NCI-H1092 (cell line): ENCODE measurements at places on chromosomes 5 and 9.

DNA sequence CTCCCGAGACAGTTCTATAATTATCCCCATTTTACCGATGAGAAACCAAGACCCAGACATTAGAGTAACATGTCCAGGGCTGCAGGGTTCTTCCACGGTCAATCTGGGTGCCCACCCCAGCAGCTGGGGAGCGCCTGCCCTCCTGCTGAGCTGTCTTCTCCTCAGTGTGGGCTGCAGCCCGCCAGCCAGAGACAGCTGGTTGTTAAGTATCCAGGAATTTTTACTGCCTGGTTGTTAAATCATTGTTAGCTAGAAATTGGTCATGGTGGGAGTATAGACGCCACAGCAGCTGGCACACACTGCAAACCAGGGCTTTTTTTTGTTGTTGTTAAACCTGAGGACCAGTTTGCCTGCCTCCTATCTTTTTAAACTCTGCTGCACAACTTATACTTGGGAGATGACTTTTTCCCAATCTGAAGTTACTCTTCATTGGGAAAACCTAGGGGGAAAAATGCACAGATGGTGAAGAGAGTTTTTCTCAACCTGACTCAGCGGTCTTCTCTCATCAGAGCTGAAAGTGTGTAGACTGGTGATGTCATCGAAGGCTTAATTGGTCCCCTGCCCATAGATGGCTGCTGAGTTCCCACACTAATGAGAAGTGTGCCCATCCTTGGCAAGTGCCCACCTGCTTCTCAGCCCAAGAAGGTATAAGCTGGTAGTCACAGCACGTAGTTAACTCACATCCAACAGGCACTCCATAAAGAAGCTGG lies 208.6 kb downstream of the DRD1 start:
- DNase-seq: no peak

DNA sequence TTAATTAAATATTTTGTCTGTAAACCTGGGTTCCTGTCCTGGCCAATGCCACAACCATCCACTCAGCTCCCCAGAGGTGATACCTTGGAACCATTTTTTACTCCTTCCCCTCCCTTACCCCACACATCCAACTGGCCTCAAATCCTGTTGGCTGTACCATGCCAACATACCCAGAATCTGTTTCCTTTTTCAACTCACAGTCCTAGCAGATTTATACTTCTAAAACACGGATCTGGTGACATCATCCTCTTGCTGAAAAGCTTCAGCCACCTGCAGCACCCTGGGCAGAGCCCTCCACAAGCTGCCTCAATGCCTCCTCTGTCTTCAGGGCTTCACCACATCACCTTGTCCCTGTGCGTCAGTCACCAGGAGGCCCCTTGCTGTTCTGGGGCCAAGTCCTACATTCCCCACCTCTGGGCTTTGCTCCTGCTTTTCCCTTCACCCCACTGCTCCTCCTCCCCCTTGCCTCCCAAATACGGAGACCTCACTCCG lies 14.9 kb downstream of the SEMA6A start:
- no peak for DNase-seq

DNA sequence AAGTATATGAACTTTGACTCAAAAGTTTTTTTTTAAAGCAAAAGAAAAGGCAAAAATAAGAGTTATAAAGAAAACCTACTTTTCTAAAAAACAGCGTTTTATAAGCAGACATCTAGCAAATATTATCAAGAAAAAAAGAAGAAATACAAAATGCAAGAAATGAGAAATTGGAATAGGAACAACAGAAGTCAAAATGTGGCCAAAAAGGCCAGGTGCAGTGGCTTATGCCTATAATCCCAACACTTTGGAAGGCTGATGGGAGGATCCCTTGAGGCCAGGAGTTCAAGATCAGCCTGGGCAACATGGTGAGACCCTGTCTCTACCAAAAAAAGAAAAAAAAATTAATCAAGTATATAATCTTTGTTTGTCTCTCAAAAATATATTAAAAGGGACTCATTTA lies 35.9 kb downstream of the APTX start:
- no peak for DNase-seq

GRCh38 chr5:168234133-168234532 lies 57.3 kb upstream of the WWC1 start:
- DNase-seq: no peak

DNA sequence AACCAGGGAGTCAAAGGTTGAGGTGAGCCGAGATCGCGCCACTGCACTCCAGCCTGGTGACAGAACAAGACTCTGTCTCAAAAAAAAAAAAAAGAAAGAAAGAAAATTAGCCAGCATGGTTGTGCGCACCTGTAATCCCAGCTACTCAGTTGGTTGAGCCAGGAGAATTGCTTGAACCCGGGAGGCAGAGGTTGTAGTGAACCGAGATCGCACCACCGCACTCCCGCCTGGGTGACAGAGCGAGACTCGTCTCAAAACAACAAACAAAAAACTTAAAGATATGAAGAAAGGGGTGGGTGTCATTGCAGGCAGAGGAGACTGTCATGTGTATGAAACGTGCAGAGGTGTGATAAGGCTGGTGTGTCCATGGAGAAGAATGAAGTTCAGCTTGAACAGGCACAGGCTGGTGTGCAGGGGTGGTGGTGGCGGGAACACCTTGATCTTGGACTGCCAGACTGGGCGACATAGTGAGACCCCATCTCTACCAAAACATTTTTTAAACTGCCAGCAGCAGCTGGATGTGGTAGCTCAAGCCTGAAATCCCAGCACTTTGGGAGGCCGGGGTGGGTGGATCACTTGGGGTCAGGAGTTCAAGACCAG lies 69.6 kb downstream of the UGCG start:
- no peak for DNase-seq

- no peak for DNase-seq
Observed at GRCh38 chr5:142445266-142445665, 120.4 kb upstream of the SPRY4 start.

GRCh38 chr9:72583370-72583769 lies 62.0 kb downstream of the TMC1 start:
- DNase-seq: no peak

GRCh38 chr5:132026516-132027008 lies 15.1 kb upstream of the ACSL6 start:
- no peak for DNase-seq

DNA sequence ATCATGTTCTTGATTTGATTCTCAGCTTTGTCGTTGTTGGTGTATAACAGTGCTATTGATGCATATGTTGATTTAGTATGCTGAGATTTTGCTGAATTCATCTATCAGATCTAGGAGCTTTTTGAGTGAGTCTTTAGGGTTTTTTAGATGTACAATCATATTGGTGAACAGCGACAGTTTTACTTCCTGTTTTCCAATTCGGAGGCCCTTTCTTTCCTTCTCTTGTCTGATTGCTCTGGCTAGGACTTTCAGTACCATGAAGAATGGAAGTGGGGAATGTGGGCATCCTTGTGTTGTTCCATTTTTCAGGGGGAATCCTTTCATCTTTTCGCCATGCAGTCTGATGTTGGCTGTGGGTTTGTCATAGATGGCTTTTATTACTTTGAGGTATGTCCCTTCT lies 100.4 kb downstream of the SGCD start:
- no peak for DNase-seq

DNA sequence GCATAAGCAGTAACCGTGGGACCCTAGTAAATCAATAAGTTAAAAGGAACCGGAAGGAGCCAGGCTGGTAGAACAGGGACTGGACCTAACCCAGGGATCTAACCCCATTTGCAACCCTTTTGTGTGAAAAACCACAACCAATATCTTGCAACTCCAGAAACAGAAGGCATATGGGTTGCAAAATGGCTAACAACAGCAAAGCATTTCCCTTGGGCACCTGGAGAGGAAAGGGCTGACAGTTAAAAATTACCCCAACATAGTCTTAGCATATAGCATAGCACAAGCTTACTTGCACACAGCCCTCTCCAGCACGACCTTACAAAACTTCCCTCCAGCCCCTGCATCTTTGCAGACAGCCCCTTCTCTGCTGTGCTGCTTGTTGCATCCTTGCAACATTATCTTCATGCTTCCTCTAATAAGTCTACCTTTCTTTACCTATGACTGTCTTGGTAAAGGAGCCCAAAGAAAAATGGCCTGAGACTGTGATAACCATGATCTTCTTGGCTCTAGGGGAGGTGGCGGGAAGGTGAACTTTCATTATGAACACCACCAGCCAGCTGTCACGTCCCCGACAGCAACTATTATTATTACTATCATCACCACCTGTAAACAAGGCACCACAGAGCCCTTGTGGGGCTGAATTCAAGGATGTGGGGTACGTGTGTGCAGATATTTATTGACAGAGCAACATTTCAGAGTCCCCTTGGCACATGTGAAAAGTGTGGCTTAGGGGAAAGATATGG lies 49.8 kb downstream of the PRRC1 start:
- DNase-seq: no peak

GRCh38 chr9:106936680-106937079 lies 73.7 kb downstream of the ZNF462 start:
- DNase-seq: no peak

- no peak for DNase-seq
Observed at GRCh38 chr9:70120834-70121510, 77.3 kb downstream of the MAMDC2 start.

- no peak for DNase-seq
Observed at GRCh38 chr5:172280929-172281328, 2.6 kb downstream of the UBTD2 start.

- no peak for DNase-seq
Observed at GRCh38 chr5:57855831-57856230, 373.2 kb upstream of the ACTBL2 start.
